ENCODE measurements at places on chromosomes 11 and 22. TPM values are rescaled to one million over a fixed set of nuclear protein-coding genes. Genes with fewer than 3 reads are reported as not detected.

The OR6T1 gene
- not detected for total RNA-seq

The C2CD3 gene
- total RNA-seq: 19.1 TPM

The FXYD6 gene
- total RNA-seq: 0.16 TPM

The NXF1 gene
- total RNA-seq: 57.3 TPM

The GALNT18 gene
- total RNA-seq: 18.7 TPM

The POU2AF2 gene
- total RNA-seq: not detected

The CEND1 gene
- total RNA-seq: 1.6 TPM

The CARD16 gene
- total RNA-seq: not detected

The SERHL2 gene
- total RNA-seq: 0.12 TPM

The RAB38 gene
- 0.79 TPM for total RNA-seq

The CACNA1I gene
- 0.03 TPM for total RNA-seq

The SSRP1 gene
- 246 TPM for total RNA-seq

The SLC5A12 gene
- not detected for total RNA-seq

The ACTN3 gene
- total RNA-seq: 0.01 TPM

The ANKK1 gene
- 0.12 TPM for total RNA-seq

The PATL1 gene
- total RNA-seq: 46.0 TPM

The IGF2 gene
- total RNA-seq: 1.8 TPM

The NOL12 gene
- total RNA-seq: 28.2 TPM

The MYO7A gene
- 1.4 TPM for total RNA-seq

The SYT12 gene
- 10.3 TPM for total RNA-seq

The CCDC116 gene
- total RNA-seq: 0.08 TPM

The ALX4 gene
- total RNA-seq: 5.0 TPM

The MFRP gene
- total RNA-seq: not detected

The ALDH3B2 gene
- total RNA-seq: not detected

The LDHAL6A gene
- total RNA-seq: not detected

The GLYAT gene
- total RNA-seq: not detected

The BACE1 gene
- total RNA-seq: 7.7 TPM

The PANX2 gene
- total RNA-seq: 7.7 TPM

The OLFML1 gene
- total RNA-seq: not detected

The MAP6 gene
- total RNA-seq: 1.7 TPM

The COA4 gene
- total RNA-seq: 125 TPM

The OR5B21 gene
- total RNA-seq: not detected

The PTPRJ gene
- total RNA-seq: 47.5 TPM

The RAB3IL1 gene
- total RNA-seq: 14.3 TPM

The ABTB2 gene
- total RNA-seq: 26.3 TPM
